Cerebellar nuclear complex (tissue), 1 donor: ENCODE measurements at places on chromosomes 6 and 20.

DNA sequence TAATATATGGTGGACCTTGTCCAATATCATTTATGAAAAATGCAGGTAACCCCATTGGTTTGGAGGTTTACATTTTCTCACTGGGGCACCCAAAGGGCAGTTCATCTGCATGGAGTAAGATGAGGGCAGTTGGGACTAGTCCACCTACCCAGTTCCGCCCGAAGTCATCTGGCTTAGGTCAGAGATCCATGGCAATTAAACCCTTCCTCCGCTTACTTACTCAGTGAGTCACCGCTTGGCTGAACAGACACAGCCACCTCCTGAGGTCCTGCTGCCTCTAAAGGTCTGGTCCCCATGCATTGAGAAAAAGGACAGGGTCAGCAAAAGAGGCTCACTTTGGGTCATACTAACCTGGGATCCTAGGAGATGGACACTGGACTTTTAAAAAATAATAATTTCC, 102.9 kb upstream of the PRL start:
- DNase-seq, result no peak

- DNase-seq, result no peak
Observed at GRCh38 chr6:163951326-163951725, 536.8 kb downstream of the QKI start.

DNA sequence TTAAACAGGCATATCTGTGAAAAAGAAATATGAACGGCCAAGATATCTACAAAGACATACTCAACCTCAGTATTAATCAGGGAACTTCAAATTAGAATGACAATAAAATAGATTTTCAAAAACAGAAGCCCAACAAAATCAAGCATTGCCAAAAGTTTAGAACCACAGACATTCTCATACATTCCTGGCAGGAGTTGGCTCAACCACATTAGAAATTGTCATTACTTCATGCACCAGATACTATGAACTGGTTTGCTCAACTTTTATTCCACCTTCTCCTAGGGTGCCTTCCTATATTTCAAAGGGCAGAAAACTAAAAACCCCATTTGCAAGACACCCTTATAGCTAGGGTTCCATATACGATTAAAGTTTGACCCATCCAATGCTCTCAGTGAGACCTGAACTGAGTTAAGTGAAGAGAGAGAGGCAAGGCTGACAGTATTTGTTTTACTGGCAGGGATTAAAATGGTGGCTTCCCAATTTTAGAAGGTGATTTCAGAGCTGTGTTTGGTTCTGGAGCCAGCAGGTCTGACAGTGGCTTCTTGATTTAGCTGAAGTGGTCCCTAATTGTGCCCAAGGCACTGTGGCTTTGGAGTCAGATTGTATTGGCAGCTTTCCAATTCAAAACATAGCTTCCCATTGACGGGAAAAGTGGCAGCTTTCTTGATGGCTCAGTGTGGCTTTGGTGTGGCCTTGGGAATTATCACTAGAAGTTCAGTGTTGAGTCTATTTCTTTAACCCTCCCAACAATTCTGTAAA, 77.1 kb upstream of the CDYL start:
- DNase-seq, result no peak

GRCh38 chr6:106014955-106015354, 71.2 kb upstream of the PRDM1 start:
- DNase-seq, result no peak

GRCh38 chr6:41975276-41975675, 33.7 kb upstream of the CCND3 start:
- no peak for DNase-seq

- no peak for DNase-seq
Observed at GRCh38 chr6:21887231-21888185, 294.0 kb downstream of the SOX4 start.

GRCh38 chr6:127969701-127970100, 68.8 kb upstream of the THEMIS start:
- no peak for DNase-seq

GRCh38 chr6:55052846-55053245, 121.5 kb upstream of the HCRTR2 start:
- DNase-seq, result no peak

DNA sequence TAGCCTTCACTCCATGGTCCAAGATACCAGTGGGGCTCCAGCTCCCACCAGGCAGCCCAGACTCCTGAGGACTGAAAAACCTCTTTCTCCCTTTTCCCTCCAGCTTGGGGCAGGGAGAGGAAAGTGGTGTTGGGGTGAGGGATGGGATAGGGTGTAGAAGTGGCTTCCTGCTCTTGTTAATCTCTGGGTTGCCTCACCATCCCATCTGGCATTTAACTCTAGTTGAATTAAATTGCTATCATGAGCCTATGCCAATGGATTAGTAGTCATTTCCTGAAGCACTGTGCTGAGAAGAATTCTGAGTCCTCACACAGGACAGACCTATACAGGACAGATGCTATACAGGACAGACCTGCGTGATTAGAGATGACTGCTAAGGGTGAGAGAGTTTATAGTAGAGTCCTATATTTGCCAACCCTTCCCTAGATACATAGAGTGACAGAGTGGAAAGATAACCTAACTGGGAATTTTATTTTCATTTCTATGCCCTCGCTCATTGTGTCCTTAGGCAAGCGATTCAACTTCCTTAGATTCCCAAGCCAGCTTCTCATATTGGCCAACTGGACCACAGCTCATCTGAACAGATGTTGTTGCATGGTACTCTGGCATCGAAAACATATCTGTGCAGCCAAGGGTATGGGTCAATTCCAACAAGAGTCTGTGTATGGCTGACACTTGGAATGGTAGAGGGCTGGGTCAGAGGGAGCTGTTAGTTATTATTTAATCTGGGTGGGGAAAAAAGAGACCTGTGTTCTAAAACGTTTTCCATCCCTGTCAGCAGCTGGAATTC, 42.8 kb downstream of the MCHR2 start:
- DNase-seq, result no peak
